Epithelial cell of proximal tubule (primary cell): ENCODE measurements at places on chromosomes 3 and 15. TPM values are rescaled to one million over a fixed set of nuclear protein-coding genes. Genes with fewer than 3 reads are reported as not detected.

The CP gene
- not detected in 2 replicates for total RNA-seq

DNA sequence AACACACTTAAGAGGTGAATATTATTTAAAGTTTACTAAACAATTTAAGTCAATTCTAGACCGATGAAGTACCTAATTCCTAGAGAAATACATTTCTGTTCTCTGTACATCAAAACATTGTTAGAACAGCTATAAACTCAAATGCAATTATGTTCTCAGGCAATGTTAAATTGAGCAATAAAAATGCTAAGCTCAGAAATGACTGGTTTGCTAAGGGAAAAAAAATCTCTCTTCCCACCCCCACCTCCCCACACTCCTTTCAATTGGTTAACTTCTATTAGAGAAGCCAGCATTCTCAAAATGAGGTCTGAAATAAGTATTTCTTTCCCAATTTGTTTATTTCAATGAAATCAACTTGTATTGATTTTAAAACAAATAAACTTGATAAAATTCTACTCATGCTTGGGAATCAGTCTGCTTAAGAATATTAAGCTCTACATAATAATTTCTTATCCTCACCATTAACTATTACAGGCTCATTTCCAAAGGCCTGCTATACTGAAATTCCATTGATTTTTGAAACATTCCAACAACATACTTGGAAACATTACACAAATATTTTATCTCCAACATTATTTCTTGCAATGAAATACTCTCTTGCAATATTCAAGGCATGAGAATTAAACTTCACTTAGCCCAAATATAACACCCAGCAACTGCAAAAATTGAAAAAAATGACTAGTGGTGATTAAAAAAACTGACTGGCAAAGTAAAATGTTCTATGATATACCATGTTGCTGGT is 22.6 kb downstream of the TSPAN3 start:
- DNase-seq: no peak

- no peak for DNase-seq
These were observed 28.3 kb upstream of the ARL14 start for GRCh38 chr3:160648701-160649100.

DNA sequence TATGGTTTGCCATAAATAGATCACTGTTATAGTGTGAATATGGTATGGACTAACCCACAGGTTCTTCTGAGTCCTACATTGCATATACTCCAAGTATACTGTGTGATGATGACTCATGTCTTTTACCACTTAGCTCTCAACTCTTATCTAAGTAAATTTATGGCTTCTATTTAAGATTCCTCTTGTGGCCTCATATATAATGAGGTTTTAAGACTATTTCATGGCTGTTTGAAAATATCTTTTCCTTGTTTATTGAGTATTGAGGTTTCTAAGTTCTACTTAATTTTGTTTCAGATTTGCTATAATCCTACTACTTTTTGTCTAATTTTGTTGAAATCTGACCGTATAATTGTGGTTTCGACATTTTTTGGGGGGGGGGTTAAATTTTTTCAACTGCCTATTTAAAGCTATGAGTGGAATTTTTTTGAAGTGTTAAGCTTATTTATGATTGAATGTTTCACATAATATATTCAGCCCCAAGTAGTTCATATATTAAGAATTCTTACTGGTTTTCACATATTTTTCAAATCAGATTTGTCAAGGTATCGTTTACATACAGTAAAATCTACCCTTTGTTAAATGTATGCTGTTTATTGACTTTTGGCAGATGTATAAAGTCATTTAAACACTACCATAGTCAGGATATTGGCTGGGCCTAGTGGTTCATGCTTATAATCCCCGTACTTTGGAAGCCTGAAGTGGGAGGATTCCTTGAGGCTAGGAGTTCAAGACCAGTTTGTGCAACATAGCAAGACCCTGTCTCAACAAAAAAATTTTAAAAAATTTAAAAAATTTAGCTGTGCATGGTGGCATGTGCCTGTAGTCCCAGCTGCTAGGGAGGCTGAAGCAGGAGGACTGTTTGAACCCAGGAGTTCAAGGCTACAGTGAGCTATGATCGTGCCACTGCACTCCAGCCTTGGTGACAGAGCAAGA is 11.7 kb downstream of the SLC25A36 start:
- no peak for DNase-seq
